Calu3 (cell line): ENCODE measurements at places on chromosomes 3 and 15.

GRCh38 chr15:101342056-101342455 lies 47.0 kb upstream of the SNRPA1 start:
- DNase-seq = no peak

- no peak for DNase-seq
Measured at GRCh38 chr3:104547031-104547430, 819.7 kb upstream of the ALCAM start.

- DNase-seq = no peak
Measured at GRCh38 chr3:64957408-64958198, 269.8 kb upstream of the ADAMTS9 start.

DNA sequence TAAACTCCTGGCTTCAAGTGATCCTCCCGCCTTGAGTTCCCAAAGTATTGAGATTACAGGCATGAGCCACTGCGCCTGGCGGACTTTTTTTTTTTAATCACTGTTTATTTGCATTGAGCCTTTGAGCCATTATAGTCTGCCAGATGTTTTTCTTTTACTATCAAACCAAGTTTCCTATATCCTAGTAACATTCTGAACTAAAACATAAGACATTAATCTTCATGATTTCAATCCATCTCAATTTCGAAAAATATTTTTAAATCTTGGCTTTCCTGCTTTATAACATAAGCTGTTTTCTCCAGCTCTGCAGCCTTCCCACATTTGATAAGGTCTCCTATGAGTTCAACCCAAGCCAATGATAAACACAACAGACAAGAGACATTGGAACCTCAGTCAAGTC lies 75.4 kb downstream of the UMPS start:
- DNase-seq = no peak

DNA sequence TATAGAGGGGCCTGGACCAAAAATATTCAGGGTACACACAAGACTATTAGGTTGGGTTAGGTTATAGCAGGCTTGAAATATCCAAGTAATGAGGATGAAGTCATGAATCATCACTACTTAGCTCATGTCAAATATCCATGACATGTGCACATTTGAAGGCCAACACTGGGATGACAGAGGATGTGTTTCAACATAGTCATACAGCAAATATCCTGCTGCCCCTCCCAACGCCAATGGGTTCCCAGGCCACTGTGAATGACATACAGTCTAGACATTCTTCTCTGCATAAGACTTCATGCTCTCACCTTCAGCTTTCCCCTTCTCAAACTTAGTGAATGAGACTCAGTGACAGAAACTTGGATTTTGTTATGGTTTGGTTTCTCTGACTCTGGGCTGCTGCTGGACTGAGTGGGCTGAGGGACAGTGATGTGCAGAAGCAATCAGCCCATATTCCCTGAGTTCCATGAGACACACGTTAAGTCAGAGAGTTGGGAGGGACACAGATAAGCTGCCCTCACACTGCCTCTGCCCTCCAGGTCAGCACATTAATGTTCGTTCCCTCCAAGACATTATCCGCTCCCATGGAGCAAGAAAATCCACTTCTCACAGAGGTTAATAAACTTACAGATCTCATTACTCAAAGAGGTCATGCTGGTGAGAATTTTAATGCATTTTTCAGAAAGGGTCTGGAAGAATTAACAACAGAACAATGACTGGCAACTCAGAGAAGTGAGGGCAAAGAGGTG lies 15.4 kb downstream of the HOMER2 start:
- DNase-seq = no peak

DNA sequence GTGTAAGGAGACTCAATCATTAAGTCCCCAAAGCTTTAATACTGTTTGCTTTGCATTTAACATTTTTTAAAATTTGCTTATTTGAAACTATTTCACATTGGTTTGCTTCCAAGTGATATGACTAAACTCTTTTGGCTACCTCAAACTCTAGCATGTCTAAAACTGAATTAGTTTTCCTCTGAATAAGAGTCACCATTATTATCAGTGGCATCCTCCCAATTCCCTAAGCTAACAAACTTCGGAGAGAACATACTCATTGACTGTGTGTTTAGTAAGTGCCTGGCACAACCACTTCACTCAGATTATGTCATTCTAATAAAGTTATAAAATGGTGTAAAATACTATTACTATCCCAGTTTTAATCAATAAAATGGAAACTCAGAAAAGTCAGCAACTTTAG lies 21.9 kb downstream of the ATOSA start:
- no peak for DNase-seq

DNA sequence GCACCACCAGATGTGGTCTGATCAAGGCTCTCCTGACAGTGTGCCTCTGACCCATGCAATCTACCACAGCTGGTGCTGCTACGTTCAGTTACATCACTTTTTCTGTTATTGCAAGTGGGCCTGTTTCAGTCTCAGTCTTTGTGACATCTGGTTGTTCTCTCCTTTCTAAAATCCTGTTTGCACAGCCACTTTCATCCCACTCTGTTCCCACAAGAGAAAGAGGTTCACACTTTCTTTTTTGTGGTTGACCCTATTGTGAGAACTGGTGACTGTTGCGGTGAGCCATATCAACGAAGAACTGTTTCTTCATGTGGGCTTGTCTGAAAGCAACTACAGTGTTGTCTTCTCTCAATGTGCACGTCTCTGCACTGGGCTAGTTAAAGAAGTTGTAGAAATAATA lies 342.8 kb upstream of the ARPP21 start:
- DNase-seq = no peak
